ENCODE measurements at places on chromosomes 3 and 15. TPM values are rescaled to one million over a fixed set of nuclear protein-coding genes. Genes with fewer than 3 reads are reported as not detected.

BFSP2 gene
- total RNA-seq, result not detected

BCHE gene
- total RNA-seq, result 1.7 TPM

SYNPR gene
- 0.85 TPM for total RNA-seq

GOLGA8G gene
- not detected for total RNA-seq

GNAT1 gene
- total RNA-seq, result 0.13 TPM

RFC4 gene
- 104 TPM for total RNA-seq

CCDC54 gene
- total RNA-seq, result not detected

CD80 gene
- total RNA-seq, result not detected

NRG4 gene
- 0.18 TPM for total RNA-seq

RTP4 gene
- not detected for total RNA-seq

PGBD4 gene
- 1.1 TPM for total RNA-seq

CELF6 gene
- total RNA-seq, result not detected

IMPG2 gene
- 0.09 TPM for total RNA-seq

GREM1 gene
- 0.71 TPM for total RNA-seq
